Stimulated activated CD8-positive, alpha-beta memory T cell treated with anti-CD3 and anti-CD28 coated beads, Interleukin-2, amount 100 ng/mL, for 1 hour (primary cell): ENCODE measurements at places on chromosomes 6 and 20.

DNA sequence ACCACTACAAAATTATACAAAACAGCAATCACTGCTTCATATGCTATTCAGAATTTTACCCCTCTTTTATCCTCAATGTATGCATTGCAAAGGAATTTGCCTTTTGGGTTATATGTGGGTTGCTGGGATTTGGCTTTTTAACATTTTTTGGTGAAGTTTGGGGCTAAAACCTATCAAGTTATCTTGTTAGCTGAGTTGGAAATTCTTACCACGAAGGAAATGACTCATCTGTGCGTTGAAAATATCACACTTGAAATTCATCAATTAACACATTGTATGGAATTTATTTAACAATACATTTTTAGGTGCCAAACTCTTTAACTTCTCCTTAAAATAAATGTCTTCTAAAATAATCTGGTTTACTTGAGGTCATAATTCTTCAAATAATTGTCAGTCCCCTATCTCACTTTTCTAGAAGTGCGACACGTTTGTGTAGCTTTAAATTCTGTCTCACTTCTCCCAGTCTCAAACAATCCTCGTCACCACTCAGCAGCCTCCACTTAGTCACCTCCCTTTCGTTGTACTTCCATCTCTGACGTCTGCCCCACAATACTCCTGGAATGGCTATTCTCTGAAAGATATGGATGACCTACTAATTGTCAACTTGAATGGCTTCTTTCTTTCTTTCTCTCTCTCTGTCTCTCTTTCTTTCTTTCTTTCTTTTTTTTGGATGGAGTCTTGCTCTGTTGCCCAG, 88.5 kb downstream of the PHACTR1 start:
- no peak for DNase-seq

- DNase-seq: no peak
Observed at GRCh38 chr20:55375920-55376319, 629.4 kb downstream of the CBLN4 start.

DNA sequence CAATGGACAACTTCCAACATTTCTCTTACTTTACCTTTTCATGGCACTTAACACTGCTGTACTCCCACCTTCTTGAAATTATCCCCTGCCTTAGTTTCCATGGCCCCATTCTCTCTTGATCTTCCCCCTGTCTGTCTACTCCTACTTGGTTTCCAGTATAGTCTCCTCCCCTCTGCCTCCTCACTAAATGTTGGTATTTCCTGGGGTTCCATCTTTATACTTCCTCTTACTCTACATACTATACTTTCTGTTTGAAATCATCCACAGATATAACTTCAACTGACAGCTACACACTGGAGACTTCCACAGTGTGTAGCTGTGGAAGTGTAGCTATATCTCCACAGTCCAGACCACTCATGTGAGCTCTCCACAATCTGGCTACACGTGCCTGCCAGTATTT, 13.5 kb downstream of the ZHX3 start:
- DNase-seq: no peak

DNA sequence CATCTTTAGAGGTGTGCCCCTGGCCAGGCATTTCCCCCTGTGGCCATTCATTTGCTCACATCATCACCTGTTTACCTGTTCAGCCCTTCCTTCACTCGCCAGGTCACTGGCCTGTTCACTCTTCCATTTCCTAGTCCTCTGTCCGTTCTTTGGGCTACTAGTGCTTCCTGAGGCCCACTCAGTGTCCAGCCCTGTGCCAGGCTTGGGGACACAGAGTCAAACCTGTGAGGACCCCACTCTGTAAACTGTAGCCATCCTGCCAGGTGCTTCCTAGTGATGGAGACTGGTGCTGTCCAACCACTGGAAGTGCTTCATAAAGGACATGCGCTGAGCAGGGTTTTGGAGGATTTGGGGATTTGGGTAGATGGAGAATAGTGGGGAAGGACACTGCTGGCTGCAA, 3.5 kb downstream of the DLGAP4 start:
- no peak for DNase-seq

DNA sequence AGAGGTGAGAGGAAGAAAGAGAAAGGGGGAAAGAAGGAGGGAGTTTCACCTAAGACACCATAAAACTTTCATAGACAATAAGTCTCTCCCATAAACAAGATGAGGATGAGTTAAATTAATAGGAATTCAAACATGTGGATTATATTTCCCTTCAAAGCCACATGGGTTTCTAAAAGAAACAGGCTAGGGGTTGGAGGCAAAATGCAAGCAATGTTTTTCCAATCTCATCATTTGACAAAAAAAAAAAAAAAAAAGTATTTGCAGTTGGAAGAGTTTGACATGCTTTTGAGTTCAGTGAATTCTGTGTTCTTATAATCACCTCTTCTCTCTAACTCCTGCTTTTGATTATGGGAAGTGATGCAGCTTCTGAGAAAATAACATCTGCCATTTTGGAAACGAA, 286.5 kb upstream of the PRND start:
- DNase-seq: no peak

GRCh38 chr20:18678549-18679419, 90.9 kb downstream of the DTD1 start:
- no peak for DNase-seq

DNA sequence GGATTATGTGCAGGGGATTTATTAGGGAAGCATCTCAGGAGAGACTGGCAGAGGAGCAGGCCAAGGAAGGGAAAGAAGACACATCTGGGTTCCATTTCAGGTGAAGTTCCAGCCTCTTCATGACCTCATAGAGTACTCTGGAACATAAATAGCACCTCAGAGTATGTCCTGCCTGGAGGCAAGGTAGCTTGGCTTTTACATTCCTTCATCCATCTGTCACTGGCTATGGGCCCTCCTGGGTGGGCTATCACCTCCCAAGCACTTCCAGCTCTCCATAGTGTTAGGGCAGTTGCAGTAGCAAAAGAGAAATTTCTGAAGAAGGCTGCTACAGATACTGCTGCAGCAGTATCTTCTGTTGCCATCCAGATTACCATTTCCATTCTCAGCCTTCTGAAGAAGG, 116.0 kb downstream of the PLCB1 start:
- no peak for DNase-seq

GRCh38 chr20:46221256-46221833, 87.0 kb downstream of the CDH22 start:
- no peak for DNase-seq

DNA sequence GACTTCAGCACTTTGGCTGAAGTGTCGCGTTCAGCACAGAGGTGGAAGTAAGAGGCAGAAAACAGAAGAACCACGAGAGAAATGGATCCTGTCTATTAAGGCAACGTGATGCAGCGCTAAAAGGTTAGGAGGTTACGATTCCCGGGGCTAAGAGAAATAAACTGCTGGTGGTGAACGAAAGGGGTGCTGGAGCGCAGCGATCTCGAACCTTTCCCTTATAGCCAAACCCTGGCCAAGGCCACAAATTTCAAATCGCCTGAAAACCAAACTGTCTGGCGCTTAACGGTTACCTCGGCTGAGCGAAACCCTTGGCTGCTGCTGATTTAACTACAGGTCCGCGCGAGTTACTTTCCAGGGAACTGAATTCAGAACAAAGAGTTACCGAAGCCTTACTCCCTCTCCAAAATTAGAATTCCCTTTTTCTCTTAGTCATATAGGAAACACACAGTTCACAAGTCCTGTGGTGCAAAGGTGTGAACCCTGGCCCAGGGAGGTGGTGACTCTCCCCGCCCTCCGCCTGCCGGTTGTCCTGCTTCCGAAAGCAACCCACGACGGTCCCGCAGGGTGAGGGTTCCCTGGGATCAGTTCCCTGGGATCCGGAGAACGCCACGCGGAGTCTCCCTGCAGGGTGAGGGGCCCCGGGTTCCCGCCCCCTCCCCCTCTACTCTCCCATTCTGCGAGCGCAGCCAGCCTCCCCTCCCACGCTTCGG, 1.3 kb upstream of the SLC35D3 start:
- no peak for DNase-seq

DNA sequence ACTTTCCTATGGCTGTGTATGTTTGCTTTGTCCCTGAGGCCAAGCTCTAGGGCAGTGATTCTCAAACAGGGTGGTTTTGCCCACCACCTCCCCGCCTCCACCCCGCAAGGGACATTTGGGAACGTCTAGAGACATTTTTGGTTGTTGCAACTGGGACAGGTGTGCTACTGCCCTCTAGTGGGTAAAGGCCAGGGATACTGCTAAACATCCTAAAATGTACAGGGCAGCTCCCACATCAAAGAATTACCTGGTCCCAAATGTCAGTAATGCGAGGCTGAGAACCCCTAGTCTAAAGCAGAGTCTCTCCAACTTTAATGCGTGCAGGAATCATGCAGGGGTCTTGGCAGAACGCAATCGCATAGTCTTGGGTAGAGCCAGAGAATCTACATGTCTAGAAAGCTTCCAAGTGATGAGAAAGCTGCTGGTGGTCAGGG, 5.1 kb downstream of the KCNS1 start:
- no peak for DNase-seq

GRCh38 chr20:50242863-50243609, 52.4 kb downstream of the CEBPB start:
- DNase-seq: no peak

GRCh38 chr6:52416629-52417151, 3.5 kb upstream of the EFHC1 start:
- DNase-seq: no peak

GRCh38 chr6:3738381-3739131, 13.0 kb downstream of the PXDC1 start:
- DNase-seq: no peak

DNA sequence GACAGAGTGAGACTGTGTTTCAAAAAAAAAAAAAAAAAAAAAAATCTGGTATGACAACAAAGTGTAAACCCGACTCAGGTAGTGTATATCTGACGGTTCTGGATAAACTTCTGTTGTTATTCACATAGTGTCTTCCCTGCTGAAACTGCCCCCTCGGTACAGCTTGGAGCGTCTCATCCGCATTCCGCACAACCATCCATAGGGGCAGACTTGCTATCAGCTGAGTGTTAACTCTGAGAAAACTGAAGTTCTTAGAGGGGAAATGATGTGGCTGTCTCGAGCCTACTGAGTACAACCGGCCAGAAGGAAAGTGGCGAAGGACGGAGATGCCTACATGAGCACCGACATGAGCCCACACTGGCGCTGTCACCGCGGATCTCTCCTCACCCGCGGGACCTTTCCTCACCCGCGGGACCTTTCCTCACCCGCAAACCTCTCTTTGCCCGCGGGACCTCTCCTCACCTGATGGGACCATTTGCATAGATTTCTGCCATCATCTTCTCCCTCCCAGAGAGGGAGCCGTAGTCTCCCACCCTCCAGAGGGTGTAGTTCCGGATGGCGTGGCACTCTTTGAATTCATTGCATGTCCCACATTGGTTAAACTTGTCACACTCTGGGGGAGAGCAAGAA, 9.8 kb downstream of the CTSZ start:
- DNase-seq: no peak

DNA sequence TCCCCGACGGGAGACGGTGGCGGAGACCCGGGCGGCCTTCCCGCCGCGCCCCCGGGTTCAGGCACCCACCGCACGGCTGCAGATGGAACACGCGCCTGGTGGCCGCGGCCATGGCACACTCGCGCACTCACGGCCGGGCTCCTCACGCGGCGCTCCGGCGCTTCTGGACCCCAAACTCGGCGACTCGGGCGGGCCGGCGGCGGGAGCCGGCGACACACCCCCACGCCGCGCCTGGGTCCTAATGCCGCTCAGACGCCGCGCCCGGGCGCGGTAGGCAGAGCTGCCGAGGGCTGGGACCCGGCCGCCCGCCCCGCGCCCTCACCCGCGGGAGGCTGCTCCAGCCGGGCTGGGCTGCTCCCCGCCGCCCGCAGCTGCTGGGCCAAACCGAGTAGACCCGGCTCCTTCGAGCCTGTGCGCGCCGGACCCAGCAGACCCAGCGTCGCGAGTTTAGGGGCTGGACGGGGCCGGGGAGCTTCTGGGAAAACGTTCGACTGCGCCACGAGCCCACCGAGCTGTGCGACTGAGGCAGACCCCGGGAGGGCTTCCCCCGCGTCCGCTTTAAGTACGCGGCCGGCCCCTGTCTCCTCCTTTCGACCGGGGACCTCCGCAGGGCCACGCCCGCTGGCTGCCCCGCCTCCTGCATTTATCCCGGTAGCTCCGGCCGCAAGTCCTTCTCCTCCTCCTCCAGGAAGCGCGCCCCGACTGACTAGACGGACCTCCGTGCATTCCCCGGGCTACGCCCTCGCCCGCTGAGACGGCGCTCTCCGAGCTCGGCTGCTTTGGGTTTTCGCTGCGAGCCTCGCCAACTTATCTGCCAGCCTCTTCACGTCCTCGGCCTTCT, at the start of gene SLC4A11:
SLC4A11 (minus strand) TSS at position 165 of the 841 bp plus-strand sequence; CDS start at position 112, 53 bp downstream.
- no peak for DNase-seq

DNA sequence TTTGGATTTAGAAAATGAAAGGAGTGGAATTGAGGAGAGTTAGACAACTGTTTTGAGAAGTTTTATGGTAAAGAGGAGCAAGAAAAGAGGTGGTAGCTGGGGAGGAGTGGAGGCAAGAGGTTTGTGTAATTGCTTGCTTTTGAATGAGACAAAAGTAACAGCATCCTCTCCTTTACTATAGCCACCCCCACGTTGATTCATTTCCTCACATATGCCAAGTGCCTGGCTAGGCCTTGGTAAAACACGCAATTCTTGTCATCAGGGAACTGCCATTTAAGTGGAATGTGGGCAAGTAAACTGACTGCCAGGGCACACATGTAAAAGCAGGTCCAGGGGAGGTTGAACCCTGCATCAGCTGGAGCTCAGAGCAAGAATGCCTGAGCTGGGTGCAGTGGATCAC, 4.1 kb downstream of the MTRES1 start:
- DNase-seq: no peak

GRCh38 chr6:57248311-57248895, 26.3 kb upstream of the RAB23 start:
- no peak for DNase-seq

GRCh38 chr6:116359131-116359530, 11.6 kb upstream of the DSE start:
- DNase-seq: no peak

DNA sequence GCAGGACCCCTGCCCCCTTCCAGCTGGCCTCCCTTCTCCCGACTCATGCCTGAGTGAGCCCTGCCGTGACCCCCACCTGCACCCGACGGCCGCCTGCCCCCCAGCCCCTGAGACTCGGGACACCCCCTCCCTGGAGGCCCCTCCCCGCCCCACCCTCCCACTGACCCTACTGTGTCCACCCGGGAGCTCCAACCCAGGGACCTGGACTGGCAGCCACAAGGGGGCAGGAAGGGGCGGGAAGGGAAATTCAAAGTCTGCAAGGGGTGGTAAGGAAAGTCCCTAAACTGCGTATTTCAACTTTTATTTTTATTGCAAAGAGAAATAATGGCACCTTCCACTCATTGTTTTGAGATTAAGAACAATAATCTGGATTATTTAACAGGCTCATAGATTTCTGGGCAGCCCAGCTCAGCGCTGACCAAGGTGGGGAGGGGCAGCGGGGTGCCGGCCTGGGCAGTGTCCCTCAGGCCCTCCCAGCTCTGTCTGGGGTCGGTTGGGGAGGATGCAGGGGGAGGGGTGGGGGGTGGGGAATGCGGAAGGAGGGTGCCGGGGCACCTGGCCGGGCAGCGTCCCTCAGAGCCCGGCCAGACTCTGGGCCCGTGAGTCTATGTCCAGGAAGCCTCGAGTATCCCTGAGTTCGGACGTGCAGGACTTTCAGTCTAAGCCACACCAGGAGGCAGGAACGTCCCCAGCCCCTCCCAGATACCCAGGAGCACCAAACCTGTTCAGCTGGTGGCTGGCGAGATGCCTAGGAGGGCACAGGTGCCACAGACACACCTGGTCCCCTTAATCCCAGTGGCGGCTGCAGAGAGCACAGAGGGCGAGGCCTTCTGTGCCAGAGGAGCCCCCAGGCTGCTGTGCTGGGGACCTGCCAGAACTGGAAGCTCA, 1.3 kb upstream of the PTK6 start:
- no peak for DNase-seq

- no peak for DNase-seq
Observed at GRCh38 chr6:104958178-104959025, 1.5 kb downstream of the LIN28B start.
